Immature natural killer cell (primary cell): ENCODE measurements at places on chromosomes 6 and 20. TPM values are rescaled to one million over a fixed set of nuclear protein-coding genes. Genes with fewer than 3 reads are reported as not detected.

LAMP5 gene
- polyA plus RNA-seq = 0.16 TPM

- DNase-seq = no peak
These were observed 39.7 kb downstream of the KIF16B start for GRCh38 chr20:16533502-16533901.

- no peak for DNase-seq
These were observed 114.4 kb downstream of the PHACTR3 start for GRCh38 chr20:59718751-59719150.

DNA sequence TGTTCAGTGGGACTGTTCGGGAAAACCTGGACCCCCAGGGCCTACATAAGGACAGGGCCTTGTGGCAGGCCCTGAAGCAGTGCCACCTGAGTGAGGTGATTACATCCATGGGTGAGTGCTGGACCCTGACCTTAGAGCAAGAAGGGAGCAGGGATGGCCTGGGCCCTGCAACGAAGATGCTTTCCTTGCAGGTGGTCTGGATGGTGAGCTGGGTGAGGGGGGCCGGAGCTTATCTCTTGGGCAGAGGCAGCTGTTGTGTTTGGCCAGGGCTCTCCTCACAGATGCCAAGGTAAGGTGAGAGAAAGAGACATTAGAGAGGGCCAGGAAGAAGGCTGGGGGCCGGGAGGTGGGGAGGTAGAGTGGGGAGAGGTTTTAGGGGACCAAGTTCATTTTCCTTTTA lies 6.4 kb downstream of the DLK2 start:
- DNase-seq = no peak

GRCh38 chr6:82080767-82081166 lies 166.8 kb downstream of the IBTK start:
- DNase-seq = no peak

F13A1 gene
- polyA plus RNA-seq = 16.0 TPM

DNA sequence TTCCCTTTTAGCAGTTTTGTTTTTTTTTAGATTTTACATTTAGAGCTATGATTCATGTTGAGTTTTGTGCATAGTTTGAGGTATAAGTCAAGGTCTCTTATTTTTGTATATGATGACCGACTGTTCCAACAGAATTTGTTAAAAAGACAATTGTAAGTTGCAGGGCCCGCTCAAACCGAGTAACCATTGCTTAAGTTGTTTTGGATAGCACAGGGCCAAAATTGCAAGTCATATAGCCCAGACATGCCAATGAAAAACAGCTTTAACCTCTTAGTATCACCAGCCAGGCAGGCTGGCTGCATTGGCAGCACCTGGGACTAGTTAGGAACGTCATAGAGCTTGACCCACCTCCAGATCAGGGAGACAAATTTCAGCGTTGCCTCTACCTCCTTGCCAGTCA lies 47.3 kb downstream of the PFDN4 start:
- no peak for DNase-seq

GRCh38 chr6:28983838-28984237 lies 21.3 kb downstream of the ZNF311 start:
- DNase-seq = no peak
